ENCODE measurements at places on chromosomes 4 and X.

GRCh38 chr4:16750882-16751642 is 147.4 kb downstream of the LDB2 start:
- DNase-seq, result no peak

- no peak for DNase-seq
Measured at GRCh38 chrX:27918799-27919198, 62.5 kb downstream of the DCAF8L1 start.

DNA sequence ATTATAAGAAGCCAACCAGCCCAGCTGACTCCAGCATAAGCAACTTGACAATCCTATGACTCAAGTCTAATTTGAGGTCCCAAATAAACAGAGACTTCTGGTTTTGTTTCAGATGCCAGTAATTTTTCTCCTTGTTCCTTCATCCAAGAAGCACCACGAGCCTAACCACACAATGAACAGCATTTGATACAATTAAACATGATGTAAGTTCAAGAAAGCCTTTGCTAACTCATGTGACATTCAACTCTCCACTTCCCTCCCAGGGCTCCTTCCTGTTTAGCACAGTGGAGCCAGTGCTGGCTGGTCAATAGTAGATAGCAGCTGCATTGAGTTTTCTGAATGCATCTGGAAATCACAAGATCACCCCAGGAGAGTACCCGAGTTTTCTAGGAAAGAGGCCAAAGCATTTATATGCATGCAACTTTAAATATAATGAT is 206.3 kb downstream of the ARHGAP24 start:
- no peak for DNase-seq

DNA sequence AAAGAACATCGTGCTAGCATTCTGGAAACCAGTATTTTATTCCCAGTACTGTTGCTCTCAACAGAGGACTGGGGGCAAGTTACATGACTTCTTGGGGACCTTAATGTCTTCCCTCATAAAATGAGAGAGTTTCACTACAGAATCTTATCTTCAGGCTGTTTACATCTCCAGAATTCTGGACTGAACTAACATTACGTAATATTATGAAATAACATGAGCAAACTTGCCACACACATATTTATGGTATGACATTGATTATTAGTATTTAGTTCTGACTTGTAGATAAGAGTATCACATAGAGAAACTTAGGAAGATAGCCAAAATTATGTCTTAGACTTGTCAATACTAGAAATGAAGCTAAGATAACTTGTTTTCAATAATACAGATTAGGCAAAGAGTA is 68.0 kb downstream of the NFKB1 start:
- no peak for DNase-seq

- no peak for DNase-seq
Measured at GRCh38 chr4:174213731-174214100, 69.8 kb downstream of the FBXO8 start.

DNA sequence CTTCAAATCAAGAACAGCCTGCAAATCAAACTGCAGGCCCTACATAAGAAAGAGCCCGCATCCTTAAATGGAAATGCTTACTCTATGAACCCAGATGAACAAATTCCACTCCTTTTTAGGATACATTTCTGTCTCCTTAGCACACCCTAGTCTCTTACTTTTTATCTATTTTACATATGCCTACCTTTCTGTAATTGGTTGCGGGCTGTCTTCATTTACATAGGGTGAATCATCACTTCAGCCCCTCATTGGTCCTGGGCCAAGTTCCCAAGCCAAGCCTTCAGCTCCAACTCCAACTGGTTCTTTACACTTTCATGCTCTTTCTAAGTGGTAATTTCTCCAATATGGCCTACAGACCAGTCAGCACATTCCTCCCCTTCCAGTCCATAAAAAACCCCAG is 219.3 kb downstream of the TRAM1L1 start:
- no peak for DNase-seq

DNA sequence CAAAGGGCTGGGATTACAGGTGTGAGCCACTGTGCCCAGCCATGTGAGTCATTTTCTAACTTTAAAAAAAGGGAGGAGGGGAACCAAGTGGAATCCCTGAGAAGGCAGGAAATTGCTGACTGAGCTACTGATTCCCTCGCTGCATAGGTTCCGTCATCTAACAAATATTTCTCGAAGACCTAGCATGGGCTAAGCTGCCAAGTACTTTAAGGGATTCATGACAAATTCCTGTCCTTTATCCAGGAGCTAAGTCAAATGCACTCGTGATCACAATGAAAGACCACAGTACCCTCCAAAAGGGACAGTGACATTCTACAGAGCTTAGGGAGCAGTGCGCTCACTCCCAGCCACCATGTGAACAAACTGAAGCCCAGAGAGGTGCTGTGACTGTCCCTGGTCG is 33.2 kb upstream of the MAN2B2 start:
- no peak for DNase-seq

- no peak for DNase-seq
Measured at GRCh38 chrX:148161701-148162100, 180.6 kb downstream of the FMR1NB start.

DNA sequence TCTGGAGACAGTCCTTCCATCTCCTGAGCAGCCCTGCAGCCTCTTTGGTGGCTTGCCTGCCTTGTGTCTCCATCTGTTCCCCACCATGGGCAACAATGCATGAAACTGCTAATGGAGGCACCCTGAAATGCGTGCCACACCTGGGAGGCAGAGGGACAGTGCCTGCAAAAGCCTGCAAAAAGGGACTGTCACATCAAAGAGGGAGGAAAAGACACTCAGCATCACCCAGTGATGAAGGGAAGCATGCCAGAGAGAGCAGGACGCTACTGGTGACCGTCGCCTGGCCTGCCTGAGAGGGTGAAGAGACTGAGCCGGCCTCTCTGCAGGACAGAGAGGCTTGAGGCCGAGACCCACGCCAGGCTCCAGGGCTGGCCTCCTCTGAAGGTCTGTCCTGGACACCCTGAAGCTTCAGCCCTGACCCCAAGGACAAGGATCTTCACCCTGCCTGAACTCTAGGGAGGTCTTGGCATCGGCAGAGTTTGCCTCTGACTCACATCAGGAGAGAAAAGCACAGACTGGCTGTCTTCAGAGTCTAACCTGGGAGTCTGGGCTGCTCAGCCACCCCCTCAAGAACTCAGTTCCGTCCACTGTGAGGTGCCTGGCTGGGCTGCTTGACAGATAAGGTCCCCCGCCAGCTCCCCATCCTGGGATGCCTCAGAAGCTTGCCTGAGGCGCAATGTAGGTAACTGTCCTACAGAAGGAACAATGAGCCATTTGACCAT is 8.1 kb downstream of the ACSL1 start:
- DNase-seq, result no peak

GRCh38 chrX:124467202-124467601 is 120.8 kb downstream of the SH2D1A start:
- no peak for DNase-seq

GRCh38 chr4:74118600-74119338 is 19.8 kb upstream of the CXCL2 start:
- no peak for DNase-seq

- DNase-seq, result no peak
Measured at GRCh38 chr4:110998320-110998719, 375.4 kb upstream of the PITX2 start.

GRCh38 chr4:166989886-166990285 is 244.4 kb downstream of the SPOCK3 start:
- no peak for DNase-seq

DNA sequence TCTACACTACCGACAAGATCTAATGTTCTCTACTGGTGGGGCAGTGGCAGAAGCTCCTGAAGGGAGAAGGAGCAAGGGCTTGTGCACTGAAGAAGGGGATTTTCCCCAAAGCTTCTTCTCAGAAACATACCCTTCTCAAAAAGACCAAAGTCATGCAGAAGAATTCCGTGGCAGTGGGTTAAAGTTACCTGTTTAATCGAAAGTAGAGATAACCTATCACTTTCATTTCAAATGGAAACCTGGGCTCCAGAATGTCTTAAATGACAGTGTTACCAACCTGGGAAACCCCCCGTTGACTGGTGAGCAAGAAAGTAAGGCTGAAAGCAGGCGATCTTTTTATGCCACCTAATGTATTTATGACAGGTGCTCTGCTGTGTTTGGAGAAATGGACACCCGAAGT is 92.5 kb upstream of the TEX13D start:
- DNase-seq, result no peak

DNA sequence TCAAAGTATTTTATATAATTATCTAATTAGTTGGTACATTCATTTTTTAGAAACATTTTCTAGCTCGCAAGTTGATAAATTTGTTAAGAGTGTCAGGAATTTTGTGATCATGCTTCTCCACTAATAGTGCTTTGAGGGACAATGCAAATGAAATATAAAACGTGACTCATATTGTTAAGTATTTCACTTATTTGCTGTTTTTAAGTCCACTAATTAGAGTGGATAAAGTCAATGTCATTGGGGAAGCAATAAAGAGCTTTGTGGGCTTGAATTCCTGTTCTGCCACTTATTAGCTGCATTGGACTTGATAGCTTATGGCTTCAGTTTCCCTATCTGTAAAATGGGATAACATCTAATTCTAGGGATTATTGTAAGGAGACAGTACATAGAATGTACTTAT is 26.5 kb upstream of the ANAPC4 start:
- no peak for DNase-seq

- no peak for DNase-seq
Measured at GRCh38 chr4:70895811-70896491, 6.2 kb upstream of the MOB1B start.

DNA sequence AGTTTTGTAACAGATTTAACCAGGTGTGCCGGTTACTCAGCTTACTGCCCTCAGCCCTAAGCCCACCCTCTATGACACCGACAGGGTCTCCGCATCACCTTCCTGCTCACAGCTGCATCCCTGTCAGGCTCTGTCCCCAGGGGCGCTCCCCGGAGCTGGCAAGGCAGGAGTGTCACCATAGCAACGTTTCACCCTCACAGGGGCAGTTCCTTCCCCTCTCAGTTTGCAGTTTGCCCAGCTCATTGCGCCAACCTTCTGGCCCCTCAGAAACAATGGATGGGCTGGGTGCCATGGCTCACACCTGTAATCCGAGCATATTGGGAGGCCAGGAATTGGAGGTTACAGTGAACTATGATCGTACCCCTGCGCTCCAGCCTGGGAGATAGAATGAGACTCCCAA is 42.6 kb downstream of the RGS12 start:
- DNase-seq, result no peak

- no peak for DNase-seq
Measured at GRCh38 chr4:83335701-83336100, 1.1 kb upstream of the HPSE start.

DNA sequence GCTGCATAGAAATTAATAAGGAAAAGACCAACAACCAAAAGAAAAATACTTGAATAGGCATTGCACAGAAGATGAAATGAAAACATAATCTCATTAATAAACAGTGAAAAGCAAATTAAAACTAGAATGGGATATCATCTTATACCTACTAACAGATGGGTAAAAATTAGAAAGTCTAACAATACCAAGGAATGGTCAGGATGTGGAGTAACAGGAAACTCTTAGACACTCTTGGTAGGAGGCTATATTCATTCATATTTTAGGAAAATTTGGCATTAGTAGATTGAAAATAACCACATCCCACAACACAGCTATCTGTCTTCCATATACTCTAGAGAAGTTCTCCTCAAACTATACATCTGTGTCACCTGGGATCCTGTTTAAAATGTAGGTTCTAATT is 36.3 kb downstream of the SEC24B start:
- no peak for DNase-seq

DNA sequence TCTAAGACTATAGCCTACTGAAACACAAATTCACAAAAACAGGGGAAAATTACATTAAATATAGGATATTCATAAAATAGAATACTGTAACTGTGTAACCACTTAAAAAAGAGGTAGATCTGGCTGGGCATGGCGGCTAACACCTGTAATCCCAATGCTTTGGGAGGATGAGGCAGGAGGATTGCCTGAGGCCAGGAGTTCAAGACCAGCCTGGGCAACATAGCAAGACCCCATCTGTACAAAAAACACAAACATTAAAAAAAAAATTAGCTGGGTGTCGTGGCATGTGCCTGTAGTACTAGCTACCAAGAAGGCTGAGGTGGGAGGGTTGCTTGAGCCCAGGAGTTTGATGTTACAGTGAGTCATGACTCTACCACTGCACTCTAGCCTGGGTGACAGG is 33.4 kb downstream of the RPS6KA3 start:
- no peak for DNase-seq

- peak; percentile 21 for DNase-seq
Measured at GRCh38 chr4:139227729-139228404, 50.8 kb upstream of the ELF2 start.

DNA sequence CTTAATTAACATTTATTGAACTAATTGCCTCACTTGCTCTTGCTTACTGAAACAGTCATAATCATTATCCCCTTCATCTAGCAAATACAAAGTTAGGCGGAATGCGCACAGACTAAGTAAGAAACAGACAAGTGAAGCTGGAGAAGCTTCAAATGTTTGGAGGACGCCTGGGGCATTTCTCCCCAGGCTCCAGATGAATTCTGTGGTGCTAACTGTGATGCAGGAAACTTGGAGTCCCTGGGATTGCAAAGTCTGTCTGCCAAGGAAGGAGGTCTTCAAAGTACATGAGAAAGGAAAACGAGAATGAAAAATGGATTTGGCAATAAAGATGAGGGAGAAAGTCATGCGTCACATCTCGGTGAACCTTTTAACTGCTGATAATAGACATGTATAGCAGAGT is 23.6 kb upstream of the MFAP3L start:
- DNase-seq, result no peak

GRCh38 chr4:64598066-64598465 is 188.8 kb upstream of the TECRL start:
- DNase-seq, result no peak

GRCh38 chrX:25548811-25549210 is 533.0 kb upstream of the ARX start:
- no peak for DNase-seq

- DNase-seq, result no peak
Measured at GRCh38 chr4:110046588-110047049, 133.9 kb downstream of the EGF start.

DNA sequence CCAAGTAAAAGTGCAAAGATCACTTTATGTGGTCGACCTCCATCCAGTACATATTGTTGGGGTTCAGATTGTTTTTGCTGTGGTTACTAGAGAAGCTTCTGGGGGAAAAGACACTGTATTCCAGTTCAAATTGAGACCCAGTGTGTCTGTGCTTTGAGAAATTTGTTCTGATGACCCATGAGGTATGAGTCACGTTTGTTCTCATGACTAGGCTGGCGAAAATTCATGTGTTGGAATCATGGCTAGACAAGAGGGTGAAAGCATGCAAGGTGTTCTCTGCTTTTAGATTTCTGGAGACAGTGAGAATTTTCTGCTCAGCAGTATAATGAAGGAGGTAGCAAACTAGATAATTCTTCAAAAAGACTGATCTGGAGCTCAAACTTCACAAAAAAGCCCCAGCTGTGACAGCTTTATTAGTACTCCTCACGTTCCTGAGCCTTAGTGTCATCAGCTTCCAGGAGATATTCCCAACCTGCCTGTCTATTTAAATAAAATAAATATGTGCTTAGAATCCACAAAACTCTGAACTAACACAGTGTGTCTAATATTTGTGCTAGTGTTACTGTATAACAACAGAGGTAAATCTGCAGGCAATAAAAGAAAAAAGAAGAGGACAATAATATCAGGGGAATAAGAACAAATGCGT is 24.4 kb upstream of the FAM47B start:
- DNase-seq, result no peak

GRCh38 chrX:149073479-149073878 is 431.6 kb downstream of the IDS start:
- DNase-seq, result no peak

All from CD4-positive, alpha-beta T cell treated with Interleukin-1 beta for 1 hour (primary cell).